ENCODE measurements at places on chromosomes 6 and 20.

DNA sequence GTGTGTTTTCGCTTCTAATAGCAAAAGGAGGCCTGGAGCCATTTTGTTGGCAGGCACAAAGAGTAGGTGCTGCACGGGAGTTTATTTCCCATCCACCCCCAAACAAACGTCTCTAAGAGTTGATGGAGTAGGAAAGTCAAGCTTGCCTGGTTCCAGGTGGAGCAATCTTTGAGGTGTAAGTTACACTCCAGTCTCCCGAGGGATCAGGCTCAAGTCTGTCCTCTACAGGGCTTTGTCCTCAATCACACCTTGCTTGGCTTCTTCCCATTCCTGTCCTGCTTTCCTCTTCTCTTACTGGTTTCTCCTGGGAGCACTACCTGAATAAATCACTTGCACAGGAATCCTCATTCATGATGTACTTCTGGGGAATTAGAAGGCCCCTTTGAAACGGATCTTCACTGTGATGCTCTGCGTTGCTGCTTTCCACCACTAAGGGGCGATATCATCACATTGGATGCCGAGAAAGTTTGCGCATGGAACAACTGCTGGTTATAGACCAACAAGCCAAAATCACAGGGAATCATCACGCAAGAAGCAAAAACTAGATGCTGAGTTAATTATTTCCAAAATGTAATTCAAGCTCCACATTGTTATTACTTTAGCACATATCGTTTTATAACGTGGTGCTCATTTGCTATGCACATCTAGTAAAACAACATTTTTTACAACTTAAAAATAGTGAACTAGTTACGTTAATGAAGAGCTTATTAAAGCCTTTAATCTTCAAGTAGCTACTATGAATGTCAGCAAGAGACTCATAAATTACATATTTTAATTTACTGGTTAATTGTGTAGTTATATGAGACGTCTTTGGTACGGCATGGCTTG lies 156.8 kb downstream of the DNAH8 start:
- DNase-seq, result peak; percentile 47

DNA sequence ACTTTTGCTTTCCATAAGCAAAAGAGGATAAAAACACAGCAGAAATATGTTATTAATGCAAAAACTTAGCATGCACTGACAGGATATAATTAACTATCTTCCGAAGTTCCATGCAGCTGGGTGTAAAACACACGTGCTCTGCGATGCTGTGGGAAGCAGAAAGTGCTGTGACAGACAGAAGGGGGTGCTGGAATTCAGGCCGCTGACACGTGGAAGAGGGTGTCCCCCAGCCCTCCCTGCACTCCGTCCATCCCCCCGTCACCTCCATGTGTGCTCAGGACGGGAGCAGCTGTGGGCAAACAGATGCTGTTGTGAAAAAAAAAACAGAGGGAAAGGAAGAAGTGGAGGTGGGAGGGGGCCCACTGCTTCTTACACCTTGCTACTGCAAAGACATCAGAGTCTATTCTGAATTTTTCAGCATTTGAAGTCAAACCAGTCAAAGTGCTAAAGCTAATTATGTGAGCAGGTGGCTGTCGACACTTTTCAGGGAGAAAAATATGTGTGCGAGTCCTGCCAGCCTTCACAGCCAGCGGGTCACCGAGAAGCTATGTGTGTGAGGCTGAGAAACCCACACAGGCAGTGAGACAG lies 175.9 kb upstream of the AFDN start:
- DNase-seq, result no peak

DNA sequence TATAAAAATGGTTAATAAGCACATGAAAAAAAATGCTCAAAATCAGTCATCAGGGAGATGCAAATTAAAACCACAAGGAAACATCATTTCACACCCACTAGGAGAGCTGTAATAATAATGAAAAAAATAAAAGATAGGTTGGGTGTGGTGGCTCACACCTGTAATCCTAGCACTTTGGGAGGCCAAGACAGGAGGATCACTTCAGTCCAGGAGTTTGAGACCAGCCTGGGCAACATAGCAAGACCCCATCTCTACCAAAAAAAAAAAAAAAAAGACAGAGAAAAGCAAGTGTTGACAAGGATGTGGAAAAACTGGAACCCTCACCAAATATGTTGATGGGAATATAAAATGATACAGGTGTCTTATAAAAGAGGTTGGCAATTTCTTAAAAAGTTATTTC lies 3.0 kb upstream of the MYLK4 start:
- no peak for DNase-seq

DNA sequence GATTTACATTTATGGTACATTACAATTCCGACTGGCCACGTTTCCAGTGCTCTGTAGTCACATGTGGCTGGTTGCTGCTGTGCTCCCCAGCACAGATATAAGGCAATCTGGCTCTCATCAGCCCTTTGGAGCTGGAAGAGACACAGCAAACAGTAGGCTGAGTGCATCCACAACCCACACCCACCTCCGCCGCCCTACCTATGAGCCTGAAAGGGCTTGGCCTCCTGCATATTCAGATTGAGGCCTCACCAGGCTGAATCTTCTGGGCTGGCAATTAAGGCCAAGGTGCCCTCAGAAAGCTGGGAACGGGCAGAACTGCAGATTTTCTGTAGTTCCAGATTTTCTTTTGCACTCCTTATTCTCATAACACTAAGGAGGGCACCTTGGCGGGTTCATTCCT lies 2.7 kb upstream of the SNHG17 start:
- no peak for DNase-seq

DNA sequence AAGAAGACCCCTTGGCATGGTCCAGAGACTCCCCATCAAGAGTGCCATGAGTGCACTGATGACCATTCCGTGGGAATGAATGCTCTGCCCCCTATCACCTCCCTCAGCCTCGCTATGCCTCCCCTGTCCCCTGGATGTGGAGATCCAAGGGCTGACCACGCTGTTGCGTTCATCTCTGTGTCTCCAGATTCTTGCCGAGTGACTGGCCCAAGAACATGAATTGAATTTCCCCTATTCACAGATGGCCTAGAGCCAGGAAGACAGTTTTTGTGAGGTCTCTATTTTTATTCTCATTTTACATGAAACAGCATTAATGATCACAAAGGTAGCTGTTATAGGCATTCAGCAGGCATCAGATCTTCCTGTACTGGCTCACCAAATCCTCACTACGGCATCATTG lies 33.6 kb downstream of the MAFB start:
- no peak for DNase-seq

- DNase-seq, result no peak
Observed at GRCh38 chr6:79546186-79546585, 9.0 kb upstream of the LCA5 start.
